Stimulated activated CD4-positive, alpha-beta T cell treated with anti-CD3 and anti-CD28 coated beads, Interleukin-12 subunit alpha, Interleukin-12 subunit beta, amount 100 ng/mL, for 48 hours (primary cell): ENCODE measurements at places on chromosomes 3 and 15.

DNA sequence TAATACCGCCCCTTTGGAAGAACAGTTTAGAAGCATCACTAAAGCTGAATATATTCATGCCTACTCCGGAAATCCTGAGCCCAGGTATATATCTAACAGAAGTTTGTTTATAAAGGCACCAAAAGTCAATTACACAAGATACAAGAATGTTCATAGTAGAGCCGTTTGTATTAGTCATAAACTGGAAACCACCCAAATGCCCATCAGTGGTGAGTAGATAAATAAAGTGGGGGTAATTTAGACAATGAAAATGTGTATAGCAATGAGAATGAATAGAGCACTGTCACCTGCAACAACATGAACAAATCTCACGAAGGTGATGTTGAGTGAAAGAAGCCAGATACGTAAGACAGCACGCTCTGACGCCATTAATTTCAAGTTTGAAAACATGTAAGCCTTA, 68.3 kb upstream of the GLCE start:
- DNase-seq, result no peak

- DNase-seq, result no peak
Measured at GRCh38 chr3:106263011-106263410, 394.2 kb upstream of the CBLB start.

DNA sequence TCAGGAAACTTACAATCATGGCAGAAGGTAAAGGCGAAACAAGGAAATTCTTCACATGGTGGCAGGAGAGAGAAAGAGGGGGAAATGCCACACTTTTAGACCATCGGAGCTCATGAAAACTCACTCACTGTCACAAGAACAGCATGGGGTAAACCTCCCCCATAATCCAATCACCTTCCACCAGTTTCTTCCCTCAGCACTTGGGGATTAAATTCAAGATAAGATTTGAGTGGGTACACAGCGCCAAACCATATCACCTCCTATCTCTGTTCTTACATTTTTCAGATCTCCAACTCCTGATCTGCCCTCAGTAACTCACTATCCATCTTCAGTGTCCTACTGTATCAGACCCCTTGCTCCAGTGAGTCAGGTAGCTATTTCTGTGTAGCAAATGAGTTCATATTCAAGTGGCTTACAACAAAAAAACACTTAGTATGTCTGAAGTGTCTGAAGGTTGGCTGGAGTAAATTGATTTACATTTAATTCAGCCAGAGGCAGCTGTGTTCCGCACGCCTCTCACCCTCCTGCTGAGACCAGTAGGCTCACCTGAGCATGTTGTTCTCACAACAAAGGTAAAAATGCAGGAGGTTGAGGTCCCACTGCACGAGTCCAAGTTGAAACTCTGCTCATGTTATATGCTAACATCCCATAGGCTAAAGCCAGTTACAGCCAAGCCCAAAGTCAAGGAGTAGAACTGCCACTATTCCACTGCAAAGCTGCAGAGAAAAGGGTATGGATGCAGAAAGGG, 180.7 kb upstream of the LMCD1 start:
- no peak for DNase-seq

DNA sequence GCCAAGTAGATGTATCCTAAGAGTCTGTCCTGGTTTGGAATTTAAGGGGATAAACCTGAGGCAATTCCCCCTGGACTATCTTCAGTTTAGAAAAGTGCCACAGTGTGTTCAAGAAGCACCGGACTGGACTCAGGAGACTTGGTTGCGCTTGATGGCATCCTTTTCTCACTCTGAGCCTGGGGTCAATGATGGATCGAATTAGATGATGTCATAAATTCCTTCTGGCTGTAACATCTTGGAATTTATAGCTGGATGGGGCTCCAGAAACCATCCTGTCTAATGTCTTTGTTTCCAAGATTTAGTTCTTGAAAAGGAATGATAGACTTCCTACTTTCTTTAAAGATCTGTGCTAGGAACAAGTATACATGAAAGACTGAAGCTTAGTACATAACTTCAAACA, 280.6 kb downstream of the LPP start:
- no peak for DNase-seq

- no peak for DNase-seq
Measured at GRCh38 chr3:159082519-159082918, 280.7 kb downstream of the MFSD1 start.

DNA sequence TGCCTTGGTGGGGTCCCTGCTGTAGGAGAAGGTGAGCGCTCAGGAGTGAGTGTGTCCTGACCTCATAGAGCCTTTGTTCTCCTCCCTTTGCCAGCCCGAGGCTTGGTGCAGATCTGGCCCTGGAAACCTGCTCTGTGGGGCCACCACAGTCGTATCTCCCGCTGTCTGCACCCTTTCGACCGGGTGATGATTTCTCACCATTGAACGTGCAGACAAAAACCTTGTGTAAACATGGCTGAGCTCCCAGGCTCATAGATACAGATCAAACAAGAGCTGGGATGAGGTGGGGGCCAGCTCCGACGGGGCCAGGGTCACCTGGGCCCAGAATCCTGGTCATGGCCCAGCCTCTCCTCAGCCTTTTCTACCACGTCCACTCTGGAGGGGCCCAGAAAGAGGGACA, 34.6 kb upstream of the ESYT3 start:
- no peak for DNase-seq

DNA sequence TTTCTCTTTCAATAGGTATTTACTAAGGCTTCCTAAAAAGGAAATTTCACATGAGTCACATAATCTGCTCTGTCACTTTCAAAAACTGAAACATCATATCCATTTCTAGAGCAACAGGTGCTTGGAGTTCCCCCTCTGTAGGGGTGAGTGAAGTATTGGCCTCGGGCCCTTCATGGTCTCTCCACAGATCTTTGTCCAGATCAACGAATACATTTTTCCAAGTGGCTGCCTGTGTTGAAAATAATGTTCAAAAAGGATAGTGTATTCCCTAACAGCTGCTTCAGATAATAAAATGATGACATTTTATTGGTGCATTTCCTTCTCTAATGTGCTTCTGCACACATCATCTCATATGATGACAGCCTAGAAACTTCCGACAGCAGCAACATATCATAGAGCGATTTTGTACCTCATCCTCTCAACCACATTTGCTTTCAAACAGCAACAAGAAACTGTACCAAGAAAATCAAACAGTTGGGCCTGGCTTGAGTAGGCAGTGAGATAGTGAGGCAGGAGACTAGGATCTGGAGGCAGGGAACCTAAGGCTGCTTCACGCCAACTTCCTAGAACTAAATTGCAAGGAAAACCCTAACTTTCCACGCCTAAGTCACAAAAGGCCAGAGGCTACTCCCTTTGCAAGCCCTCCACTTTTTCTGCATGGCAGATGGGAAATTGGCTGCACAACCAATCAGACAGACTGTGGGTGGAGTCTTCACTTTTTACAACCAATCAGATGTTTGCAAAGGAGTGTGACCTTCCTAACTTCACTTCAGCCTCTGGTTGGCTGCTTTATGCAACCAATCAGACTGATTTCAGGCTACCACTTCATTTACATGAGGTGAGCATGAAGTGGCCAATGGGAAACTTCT, 340.2 kb downstream of the LRRC3B start:
- DNase-seq, result no peak

- DNase-seq, result no peak
Measured at GRCh38 chr3:183582161-183582560, 26.7 kb upstream of the KLHL6 start.

GRCh38 chr3:15327941-15328340, 4.4 kb downstream of the SH3BP5 start:
- no peak for DNase-seq
